Stimulated activated CD8-positive, alpha-beta memory T cell treated with anti-CD3 and anti-CD28 coated beads, Interleukin-7, amount 100 ng/mL, for 1 hour (primary cell): ENCODE measurements at places on chromosomes 7 and 10.

DNA sequence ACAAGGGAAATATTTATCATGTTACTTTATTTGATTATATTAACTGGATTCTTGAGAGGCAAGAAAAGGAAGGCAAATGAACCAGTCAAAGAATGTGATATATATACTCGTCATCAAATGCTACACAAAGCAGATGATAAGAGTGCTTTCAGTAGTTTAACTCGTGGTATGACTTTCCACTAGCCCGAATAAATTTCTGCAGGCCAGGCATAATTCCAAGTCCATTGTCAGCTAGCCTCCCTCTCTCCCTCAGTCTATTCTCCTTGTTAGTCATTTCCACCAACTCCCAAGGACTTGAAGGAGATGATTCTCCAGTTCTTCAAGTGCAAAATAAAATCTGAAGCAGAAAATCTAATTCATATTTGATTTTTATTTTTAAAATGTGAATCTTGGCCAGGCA lies 190.5 kb downstream of the GLI3 start:
- DNase-seq: no peak

DNA sequence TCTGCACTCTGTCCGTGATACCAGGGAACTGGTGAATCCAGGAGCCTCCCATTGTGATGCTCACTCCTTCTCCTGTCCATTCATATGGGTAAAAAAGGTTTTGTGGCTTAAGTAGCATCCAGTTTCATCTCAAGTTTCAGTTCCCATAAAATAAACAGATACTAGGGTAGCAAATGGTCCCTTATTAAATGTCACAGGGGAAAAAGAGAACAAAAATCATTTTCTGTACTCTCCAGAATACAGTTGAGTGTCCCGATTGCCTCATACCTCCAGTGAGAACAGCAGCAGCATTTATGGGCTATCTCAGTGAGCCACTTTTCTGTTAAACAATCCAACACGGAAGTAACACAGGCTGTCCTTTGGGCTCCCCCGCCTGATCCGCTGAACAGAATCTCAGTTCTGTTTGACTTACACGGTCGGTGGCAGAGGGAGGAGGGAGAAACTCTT lies 179.6 kb downstream of the CELF2 start:
- no peak for DNase-seq

GRCh38 chr10:67385089-67385488 lies 310.9 kb downstream of the CTNNA3 start:
- DNase-seq: no peak

DNA sequence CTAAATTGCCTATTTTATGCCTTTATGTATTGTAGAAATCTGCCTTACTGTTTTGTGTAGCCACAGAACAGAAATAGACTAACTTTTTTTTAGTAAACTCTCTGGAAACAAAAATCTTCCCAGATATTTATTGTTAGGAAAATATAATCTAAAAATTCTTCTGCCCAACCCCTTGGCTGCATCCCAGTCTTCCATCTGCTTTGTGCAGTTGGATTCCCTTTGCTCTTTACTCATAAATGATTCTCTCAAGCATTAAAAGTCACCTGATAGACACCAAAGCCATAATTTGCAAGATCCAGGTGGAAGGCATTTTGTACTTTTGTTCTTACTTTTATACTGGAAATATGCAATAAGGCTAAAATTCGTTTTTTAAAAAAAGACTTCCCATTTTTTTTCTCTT lies 6.1 kb upstream of the CAV2 start:
- DNase-seq: no peak

GRCh38 chr10:88553116-88553752 lies 29.9 kb downstream of the RNLS start:
- no peak for DNase-seq

DNA sequence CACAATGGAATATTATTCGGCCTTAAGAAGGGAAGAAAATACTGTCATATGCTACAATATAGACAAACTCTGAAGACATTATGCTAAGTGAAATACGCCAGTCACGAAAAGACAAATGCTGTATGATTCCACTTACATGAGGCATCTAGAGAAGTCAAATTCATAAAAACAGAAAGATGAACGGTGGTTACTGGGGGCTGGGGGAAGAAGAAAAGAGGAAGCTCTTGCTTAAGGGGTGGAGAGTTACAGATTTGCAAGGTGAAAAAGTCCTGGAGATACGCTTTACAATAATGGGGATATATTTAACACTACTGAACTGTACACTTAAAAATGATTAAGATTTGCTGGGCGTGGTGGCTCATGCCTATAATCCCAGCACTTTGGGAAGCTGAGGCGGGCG lies 49.0 kb downstream of the PSMC2 start:
- no peak for DNase-seq

DNA sequence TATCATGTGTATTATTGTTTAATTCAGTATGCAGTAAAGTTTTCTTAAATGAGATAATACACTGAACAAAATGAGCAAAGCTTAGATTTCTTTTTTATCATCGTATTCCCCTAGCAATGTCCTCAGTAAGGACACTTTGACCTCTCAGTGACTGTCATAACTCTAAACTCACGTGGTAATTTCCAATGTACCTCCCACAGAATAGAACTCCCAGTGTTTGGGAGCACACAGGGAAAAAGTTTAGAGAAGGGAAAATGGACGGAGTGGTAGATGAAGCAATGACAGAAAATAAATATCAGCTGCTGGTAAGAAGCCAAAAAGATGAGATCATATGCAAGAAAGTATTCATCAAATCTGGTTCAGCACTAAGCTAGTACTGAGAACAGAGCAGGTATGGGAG lies 758.6 kb upstream of the KCND2 start:
- no peak for DNase-seq

DNA sequence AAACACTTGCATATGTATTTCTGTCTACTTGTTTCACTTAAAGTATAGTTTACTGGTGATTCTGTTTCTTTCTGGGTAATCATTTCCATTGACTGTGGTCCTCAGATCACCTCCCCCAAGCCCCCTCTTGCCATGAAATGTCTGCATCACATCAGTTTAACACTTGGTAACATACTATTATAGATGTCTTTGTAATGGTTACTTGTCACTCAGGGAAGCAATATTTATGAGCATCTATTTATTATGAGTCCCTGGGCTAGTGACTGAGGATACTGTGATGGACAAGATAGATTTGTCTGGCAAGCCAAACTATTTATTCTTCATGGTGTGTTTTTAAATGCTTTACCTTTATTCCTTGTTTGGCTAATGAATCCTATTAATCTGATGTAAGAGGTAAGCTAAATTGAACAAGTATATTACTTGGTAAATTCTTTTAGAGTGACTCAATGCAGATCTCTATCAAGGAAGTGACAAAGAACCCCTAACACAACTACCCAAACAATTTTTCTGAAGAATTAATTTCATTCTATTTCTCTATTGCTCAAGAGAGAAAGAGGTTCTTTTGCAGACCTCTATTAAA lies 270.9 kb downstream of the RELN start:
- DNase-seq: no peak

GRCh38 chr7:16356301-16356958 lies 64.9 kb downstream of the CRPPA start:
- no peak for DNase-seq

- no peak for DNase-seq
Observed at GRCh38 chr7:29539471-29539870, 24.2 kb upstream of the PRR15 start.

- DNase-seq: no peak
Observed at GRCh38 chr10:62893036-62893435, 76.9 kb upstream of the EGR2 start.

- no peak for DNase-seq
Observed at GRCh38 chr7:133545618-133546017, 292.7 kb downstream of the EXOC4 start.

- no peak for DNase-seq
Observed at GRCh38 chr10:17049195-17049594, 80.4 kb downstream of the CUBN start.

DNA sequence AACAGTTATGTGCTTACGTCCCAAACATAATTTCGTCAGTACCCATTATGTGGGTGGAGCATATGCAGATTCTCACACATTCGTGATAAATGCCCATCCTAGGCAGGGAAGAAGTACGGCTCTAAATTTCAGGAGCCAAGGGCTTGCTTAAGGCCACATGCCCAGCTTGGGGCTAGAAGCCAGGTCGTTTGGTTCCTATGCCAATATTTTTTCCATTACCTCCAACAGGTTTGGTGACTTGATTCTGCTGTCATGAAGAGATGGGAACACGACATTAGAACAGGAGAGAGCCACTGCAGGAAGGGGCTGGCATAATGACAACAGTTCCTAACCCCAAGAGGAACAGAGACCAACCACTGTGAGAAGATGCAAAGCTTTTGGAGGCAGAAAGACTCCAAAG lies 85.1 kb downstream of the HIPK2 start:
- no peak for DNase-seq

DNA sequence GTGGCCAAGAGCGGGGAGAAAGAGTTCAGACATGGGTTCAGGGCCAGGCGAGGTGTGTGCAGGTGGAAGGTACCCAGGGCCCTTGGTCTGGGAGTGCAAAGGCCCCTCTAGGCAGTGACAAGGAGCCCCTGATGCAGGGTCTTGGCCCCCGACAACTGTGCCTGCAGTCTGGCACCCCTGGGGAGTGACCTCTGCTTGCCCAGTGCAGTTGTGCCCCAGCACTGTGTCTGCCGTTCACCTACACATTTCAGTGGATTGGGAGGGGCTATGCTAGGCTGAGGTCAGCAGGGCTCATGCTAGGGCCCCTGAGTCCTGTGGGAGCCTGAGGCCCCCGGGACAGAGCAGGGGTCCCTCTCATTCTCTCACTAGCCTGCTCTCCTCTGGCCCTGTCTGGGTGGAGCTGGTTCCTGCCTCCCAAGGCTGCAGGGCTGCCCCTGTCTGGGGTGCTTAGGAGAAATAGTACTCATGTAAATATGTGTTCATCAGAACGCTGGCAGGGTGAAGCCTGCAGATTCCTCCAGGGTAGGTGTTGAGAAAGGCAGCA lies 550.4 kb downstream of the TCERG1L start:
- no peak for DNase-seq

GRCh38 chr7:100689230-100690135 lies 4.6 kb downstream of the GIGYF1 start:
- DNase-seq: no peak

- DNase-seq: no peak
Observed at GRCh38 chr10:97267671-97268070, 24.8 kb downstream of the ARHGAP19 start.

- no peak for DNase-seq
Observed at GRCh38 chr7:151342102-151342646, 562 bp downstream of the NUB1 start.

- DNase-seq: no peak
Observed at GRCh38 chr10:78188446-78188845, 154.8 kb downstream of the RPS24 start.

GRCh38 chr10:109480836-109481235 lies 442.5 kb downstream of the XPNPEP1 start:
- no peak for DNase-seq

DNA sequence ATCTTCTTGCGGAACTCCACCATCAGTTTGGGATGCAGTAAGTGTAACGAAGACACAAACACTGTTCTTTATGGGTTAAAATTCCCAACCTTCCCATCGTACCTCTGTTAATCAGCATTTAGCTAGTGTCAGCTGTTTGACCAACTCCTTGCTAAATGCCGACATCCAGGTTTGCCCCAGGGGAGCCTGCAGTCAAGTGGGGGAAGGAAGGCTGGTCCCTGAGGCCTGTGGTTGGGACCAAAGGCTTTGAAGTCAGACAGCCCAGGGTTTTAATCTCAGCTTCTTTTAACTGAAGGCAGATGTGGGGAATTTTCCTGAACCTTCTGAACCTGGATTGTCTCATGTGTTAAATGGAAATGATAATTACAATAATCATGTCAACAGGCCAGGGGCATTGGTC lies 443.7 kb downstream of the GLRX3 start:
- DNase-seq: no peak

GRCh38 chr10:59383436-59383835 lies 21.1 kb upstream of the FAM13C start:
- no peak for DNase-seq

DNA sequence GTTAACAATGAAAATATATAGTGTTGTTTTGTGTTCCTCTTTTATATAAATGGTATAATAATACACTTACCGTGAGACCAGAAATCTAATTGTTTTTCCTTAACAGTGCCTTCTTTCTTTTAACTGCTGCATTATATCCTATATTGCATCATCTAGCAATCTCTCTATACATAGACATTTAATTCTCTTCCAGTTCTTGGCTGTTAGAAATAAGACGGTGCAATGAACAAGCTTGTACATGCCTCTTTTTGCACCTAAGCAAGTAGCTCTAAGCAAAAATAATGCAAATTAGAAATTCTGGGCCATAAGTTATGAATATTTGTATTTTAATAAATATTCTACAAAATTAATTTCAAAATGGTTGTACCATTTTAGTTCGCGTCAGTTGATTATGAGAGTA lies 55.9 kb upstream of the AHR start:
- DNase-seq: no peak

DNA sequence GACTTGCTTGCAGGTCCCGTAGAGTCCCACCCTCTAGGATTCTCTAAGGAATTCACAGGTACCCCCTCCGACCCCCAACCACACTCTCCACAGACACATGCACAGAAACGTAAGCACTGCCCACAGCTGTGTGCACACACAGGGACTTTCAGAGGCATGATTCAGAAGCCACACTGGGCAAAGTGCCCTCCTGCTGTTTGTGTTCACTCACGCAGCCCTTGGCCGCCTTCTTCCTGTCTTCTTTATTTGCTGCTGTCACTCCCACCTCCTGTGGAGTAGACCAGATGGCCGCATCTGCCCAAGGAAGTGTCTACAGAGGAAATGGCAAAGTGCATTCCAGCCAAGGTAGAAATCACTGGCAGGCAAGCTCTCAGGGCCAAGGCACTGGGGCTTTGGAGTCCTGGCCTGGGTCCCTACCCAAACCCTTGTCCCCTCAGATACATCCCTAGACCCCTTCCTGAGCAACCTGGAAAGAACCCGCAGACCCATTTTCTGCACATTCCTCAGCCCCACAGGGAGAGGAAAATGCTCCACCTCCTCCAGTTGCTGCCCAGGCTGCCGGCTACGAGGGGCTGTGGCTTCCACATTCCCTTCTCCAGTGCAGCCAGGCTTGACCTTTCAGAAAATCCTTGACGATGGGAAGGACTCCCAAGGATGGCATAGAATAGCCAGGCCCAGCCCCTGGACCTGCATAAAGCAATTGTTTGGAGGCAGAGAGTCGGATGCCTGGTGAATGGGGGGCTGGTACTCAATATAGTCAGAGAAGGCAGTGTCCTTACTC lies 21.6 kb upstream of the GIMAP8 start:
- DNase-seq: no peak

- DNase-seq: no peak
Observed at GRCh38 chr7:74655324-74655723, 2.2 kb upstream of the GTF2I start.

GRCh38 chr10:22705527-22705926 lies 8.9 kb downstream of the PIP4K2A start:
- DNase-seq: no peak

- no peak for DNase-seq
Observed at GRCh38 chr7:78363866-78364265, 565.3 kb downstream of the PHTF2 start.

DNA sequence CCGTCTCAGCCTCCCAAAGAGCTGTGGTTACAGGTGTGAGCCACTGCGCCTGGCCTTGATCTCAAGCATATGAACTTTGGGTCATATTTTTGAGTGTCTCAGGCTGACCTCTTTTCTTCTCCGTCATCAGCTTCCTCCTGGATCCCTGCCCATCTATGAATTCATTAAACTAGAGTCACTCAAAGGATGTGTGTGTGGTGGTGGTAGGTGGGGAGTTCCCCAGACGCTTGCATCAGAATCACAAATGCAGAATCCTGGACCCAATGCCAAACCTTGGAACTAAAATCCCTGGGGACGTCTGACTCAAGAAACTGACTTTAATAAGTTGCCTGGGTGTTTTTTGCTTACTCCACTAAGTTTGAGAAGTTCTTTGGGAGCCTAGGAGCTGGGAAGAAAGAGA lies 6.7 kb upstream of the CREB5 start:
- no peak for DNase-seq

- DNase-seq: no peak
Observed at GRCh38 chr7:140525743-140526142, 46.4 kb upstream of the MKRN1 start.
